NCI-H1694 treated with DMSO at 0.1 percent for 48 hours (cell line): ENCODE measurements at places on chromosomes 12 and 14.

DNA sequence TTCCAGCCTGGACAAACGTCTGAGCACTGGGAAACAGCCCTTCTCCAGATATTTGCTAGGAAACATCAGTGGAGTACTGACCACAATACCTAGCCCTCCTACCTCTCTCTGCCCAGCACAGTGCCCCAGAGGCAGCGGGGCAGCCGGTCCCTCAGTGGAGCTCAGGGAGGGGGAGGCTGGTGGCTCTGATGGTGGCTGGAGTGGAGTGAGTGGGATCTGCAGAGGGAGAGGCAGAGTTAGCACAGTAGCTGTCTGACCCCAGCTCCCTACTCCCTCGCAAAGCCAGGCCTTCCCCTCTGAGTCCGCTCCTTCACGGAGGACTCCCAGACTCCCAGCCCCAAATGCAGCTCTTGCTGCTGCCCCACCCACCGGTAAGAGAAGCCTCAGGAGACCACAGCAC lies 30.0 kb downstream of the NCKAP5L start:
- DNase-seq = no peak

DNA sequence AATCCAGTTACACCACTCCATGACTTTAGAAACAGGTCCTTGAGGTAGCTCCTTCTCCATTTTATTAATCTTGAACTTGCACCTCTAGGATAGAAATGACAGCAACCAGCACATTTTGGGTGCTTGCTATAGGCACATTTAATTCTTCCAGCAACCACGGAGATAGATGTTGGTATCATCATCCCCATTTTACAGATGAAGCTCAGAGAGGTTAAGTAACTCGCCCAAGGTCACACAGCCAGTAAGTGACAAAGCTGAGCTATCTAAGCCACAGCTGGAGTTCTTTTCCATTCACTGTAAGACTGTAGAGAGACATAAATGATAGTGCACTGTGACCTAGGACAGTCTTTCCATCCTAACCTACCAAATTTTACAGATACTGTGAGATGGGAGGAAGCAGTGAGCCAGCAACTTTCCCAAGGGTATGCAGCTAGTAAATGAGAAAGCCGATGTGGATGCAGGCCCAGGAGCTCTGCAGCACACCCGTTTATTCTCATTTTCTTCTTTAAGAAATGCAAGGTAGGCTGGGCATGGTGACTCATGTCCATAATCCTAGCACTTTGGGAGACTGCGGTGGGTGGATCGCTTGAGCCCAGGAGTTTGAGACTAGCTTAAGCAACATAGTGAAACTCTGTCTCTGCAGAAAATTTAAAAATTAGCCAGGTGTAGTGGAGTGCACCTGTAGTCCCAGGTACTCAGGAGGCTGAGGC lies 103.2 kb downstream of the TBX5 start:
- DNase-seq = no peak

- DNase-seq = peak; percentile 24
These were observed 1.8 kb downstream of the COX6A1 start for GRCh38 chr12:120439646-120440247.

- no peak for DNase-seq
These were observed 1.1 kb upstream of the FAR2 start for GRCh38 chr12:29147731-29148595.

DNA sequence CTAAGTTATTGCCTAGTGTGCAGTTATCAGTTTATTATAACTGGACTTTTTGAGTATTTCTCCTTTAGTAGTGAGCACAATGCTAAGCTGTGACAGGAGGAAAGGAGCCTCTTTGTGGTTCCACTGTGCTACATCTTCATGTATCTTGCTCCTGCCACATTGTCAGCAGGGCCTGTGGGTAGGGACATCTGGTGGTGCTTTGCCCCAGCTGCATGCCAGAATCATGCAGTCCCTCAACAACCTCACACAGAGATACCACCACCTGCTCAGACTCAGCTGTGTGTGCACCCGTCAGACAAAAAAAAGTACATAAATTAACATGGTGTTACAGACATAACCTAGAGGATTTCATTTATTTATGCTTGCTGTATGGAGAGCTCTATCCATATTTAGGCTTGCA lies 51.1 kb downstream of the MIS18BP1 start:
- DNase-seq = peak; percentile 56

DNA sequence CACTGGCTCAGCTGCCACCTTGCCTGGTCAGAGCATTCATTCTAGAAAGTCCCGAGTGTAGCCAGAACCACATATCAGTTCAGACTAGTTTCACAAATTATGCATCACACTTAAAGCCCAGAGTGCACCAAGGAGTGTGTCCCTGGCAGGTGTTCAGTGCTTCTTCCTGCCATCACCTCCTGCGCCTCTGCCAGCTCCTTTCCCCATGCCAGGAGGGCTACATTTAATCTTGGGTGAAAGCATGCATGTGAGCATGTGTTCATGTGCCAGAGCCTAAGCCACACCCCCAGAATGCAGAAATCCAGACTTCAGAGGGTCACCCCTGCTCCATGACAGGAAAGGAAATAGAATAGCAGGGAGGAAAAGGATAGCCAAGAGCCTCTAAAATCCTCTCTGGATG lies 381.6 kb downstream of the DPF3 start:
- DNase-seq = no peak

DNA sequence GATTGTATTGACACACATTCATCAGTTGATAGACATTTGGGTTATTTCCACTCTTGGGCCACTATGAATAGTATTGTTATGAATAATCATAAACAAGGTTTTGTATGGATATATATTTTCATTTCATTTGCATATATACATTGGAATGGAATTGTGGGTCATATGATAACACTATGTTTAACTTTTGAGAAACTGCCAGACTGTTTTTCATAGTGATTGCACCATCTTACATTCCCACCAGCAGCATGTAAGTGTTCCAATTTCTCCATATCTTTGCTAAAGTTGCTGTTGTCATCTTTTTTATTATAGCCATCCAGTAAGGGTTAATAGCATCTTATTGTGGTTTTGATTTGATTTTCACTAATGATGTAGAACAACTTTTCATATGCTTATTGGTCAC lies 198.5 kb upstream of the PPFIA2 start:
- DNase-seq = no peak

DNA sequence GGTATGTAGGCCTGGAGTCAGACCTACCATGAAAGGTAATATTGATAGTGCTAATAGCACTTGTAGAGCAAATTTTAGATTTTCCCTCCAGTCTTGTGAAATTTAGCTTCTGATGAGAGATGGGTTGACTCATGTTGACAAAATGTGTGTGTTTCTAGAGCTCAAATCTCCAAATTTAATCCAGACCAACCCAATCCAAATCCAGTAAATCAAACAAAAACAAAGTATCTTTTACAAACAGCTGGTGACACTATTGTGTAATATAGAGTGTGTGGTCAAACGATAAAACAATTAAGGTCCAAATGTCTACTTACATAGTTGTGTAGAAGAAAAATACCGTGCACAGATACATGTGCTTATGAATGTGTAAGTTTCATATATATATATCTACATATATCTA lies 63.4 kb upstream of the KITLG start:
- no peak for DNase-seq

GRCh38 chr14:37472906-37473305 lies 122.1 kb downstream of the FOXA1 start:
- no peak for DNase-seq

- DNase-seq = no peak
These were observed 4.8 kb downstream of the ABHD4 start for GRCh38 chr14:22602862-22603261.

DNA sequence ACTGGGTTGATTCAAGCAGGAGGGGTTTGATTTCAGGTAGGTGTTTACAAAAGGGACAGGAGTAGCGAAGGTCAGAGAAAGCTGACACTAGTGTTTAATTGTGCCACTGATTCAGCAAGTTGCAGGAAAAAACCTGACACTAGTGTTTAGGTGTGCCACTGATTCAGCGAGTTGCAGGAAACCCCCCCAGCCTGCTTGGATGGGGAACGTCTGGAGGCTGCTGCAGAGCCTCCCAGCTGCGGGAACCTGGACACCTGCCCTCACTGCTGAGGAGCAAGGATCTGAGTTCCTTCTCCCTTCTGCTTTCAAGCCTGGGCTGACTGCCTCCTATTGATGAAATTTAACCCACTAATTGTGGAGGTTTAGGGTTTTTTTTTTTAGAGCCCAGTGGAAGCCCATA lies 84.2 kb downstream of the AVPR1A start:
- no peak for DNase-seq

GRCh38 chr12:39102474-39103209 lies 197.3 kb upstream of the CPNE8 start:
- no peak for DNase-seq

DNA sequence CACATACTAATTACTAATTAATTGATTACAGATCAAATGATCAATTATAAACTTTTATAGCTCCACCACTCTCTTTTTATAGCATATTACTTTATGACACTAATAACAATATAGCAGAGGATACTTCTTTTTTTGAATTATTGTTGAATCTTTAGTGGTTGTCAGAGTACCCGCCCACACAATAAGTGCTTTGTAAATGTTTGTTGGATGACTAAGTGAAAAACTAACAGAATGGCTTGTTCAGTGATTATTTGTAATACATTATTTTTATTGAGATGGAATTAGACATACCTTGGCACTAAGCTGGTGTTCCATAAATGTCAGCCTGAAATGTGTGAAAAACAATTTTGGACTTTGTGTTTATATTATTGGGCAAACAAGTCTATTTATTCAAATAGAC lies 670.5 kb upstream of the ATXN7L3B start:
- DNase-seq = no peak

DNA sequence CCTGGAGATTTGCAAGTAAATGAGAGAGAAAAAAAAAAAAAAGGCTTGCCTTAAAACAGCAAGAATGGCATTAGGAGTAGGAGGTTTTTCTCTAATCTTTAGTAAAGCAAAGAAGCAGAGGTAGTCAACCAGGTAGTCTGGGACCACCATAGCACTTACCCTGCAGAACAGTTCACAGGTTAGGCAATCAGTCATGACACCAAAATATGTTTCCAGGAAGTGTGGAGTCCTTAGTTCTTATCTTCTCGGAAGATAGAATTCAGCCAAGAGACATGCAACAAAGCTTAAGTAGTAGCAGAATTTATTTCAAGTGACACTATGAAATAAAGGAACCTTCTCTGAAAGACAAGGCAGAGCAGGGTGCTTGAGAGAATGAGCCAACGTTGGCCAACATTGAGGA lies 295.8 kb downstream of the IPO8 start:
- no peak for DNase-seq
